Activated CD4-positive, alpha-beta T cell treated with anti-CD3 and anti-CD28 coated beads for 36 hours (primary cell): ENCODE measurements at places on chromosomes 13 and 19. TPM values are rescaled to one million over a fixed set of nuclear protein-coding genes. Genes with fewer than 3 reads are reported as not detected.

The MCOLN1 gene
- 7.7 TPM for total RNA-seq

The PLPPR2 gene
- 2.2 TPM for total RNA-seq

- DNase-seq = no peak
Measured at GRCh38 chr19:29546583-29547190, 20.9 kb downstream of the VSTM2B start.

DNA sequence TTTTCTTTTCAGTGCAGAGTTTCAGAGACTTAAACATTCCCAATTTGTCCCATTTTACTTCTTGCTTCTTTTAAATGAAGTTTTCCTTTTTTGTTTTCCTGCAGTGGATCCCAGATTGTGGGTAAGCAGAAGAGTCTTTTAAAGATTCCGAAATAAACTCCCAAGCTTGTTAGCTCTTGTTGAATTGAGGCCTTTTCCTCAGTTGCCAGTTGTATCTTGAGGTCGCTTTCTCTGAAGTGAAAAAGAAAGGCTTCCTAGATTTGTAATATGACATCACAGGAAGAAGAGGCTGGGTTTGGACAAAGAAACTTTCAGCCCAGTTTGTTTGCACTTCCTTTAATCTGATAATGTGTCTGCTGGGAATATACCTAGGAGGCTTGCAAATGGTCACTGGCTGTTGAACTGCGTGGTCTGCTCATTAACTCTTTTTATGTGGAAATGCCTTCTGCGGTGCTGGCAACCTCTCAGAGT lies at the start of gene LPAR6:
LPAR6 (minus strand) TSS at position 233 of the 471 bp plus-strand sequence. CDS start 690 bp downstream, outside the sequence.
- no peak for DNase-seq

- DNase-seq = no peak
Measured at GRCh38 chr13:51041126-51041525, 69.9 kb downstream of the C13orf42 start.
